Dorsolateral prefrontal cortex (tissue), 122 donors: ENCODE measurements at places on chromosomes 12 and 14.

- no peak for DNase-seq
These were observed 34.7 kb upstream of the DNM1L start for GRCh38 chr12:32644431-32644830.

GRCh38 chr12:132415327-132416120 lies 74.4 kb upstream of the FBRSL1 start:
- no peak for DNase-seq

GRCh38 chr12:107328442-107329133 lies 235.2 kb upstream of the CRY1 start:
- DNase-seq = no peak

- peak; percentile 82 for DNase-seq
These were observed 2.1 kb downstream of the DDN start for GRCh38 chr12:48996794-48997718.

GRCh38 chr12:19546027-19546426 lies 106.7 kb downstream of the AEBP2 start:
- no peak for DNase-seq

GRCh38 chr14:100536121-100536510 lies 51.1 kb downstream of the BEGAIN start:
- DNase-seq = no peak

DNA sequence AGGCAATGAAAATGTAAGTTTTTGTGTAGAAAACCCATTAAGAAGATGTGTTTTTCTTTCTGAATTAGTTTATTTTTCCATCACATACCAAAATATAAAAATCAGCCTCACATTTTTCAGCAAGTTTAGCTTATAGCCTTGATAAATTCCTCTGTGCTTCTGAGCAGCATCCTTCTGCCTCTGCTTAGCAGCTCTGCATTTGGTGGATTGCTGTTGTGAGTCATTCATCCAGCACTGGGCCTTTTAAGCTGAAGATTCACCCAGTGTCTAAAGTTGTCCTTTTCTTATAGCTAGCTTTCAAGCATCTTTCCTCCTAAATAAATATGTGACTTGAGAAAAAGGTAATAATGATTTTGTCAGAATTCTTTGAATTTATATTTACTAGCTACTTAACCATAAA lies 206.1 kb downstream of the PCNX1 start:
- DNase-seq = no peak

DNA sequence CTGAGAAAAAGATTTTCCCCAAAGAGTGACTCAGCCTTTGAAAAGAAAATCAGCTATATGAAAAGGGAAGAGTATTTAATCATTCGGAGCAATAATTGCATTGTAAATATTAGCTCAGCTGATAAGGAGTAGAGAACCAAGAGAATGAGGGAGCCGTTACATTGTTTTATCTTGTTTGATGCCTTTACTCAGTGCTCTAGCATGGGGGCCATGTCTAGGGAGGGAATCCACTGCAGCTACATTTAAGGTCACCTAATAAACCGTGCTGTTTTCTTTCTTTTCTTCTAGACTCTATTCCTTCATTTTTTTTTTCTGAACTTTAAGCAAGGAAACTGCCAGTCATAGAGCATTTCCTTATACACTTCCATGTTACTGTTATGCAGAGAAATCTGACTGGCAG lies 447.0 kb downstream of the DIO2 start:
- DNase-seq = no peak

- no peak for DNase-seq
These were observed 101.3 kb downstream of the PTPRO start for GRCh38 chr12:15423629-15424028.

DNA sequence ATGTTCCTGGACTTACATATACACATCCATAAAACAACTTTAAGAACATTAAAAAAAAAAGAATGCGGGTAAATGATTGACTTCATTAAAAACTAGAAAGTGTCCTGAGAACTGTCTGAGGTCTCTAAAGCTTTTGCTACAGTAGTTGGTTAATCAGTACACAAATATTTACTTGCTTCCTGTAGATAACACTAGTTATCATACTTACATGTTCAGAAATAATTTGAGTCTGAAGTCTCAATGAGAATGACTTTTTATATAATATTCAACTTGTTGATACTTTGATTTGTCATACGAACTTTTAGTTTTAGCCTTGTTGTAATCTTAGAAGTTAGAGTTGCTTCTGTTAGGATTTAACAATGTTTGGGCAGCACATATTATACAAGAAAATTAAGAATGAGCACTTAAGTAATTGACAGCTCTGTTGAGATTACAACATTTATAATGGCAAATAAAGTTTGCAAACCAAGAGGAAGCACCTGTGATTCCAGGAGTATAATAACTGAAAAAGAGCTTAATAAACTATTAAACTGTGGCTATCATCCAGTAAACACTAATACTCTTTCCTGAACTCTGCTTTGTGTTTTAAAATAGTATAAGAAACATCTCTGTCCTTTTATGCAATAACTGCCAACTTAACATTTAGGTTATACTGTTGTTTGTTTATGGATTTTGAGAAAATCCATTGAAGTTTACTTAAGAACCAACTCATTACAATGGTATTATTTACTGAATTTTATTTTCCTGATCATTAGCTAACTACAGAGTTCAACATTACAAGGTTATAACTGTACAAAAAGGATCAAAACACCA lies 131.7 kb downstream of the MIPOL1 start:
- no peak for DNase-seq

- no peak for DNase-seq
These were observed 1.1 kb upstream of the HOMEZ start for GRCh38 chr14:23286902-23287479.

- no peak for DNase-seq
These were observed 163.1 kb upstream of the TMPO start for GRCh38 chr12:98352218-98352811.

DNA sequence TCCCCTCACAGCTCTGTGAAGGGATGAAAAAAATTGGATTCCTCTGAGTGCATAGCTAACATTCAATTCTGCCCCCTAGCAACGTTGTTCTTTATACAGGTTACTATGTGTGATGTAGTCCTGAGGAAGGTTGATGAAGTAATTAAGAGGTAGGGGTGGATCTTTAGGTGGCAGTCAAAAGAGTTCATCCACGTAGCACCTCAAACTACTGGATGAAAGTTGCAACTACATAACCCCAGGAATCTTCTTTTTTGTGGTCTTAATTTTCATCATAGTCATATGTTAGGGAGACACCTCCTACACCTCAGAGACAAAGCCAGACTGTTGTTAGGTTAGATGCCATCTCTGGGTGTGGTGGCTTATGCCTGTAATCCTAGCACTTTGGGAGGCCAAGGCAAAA lies 10.2 kb upstream of the NFE2 start:
- no peak for DNase-seq
